CD4-positive, alpha-beta T cell treated with Interleukin-4 for 4 hours (primary cell): ENCODE measurements at places on chromosomes 7 and 10.
A peak's percentile ranks its signal among the peaks of the same experiment; 100 is the strongest.

- peak; percentile 70 for DNase-seq
Measured at GRCh38 chr7:92641921-92642511, 51.8 kb upstream of the FAM133B start.

- no peak for DNase-seq
Measured at GRCh38 chr7:132518102-132518838, 58.0 kb downstream of the PLXNA4 start.

GRCh38 chr10:114470956-114471905 lies 66.9 kb upstream of the AFAP1L2 start:
- DNase-seq: peak; percentile 77

DNA sequence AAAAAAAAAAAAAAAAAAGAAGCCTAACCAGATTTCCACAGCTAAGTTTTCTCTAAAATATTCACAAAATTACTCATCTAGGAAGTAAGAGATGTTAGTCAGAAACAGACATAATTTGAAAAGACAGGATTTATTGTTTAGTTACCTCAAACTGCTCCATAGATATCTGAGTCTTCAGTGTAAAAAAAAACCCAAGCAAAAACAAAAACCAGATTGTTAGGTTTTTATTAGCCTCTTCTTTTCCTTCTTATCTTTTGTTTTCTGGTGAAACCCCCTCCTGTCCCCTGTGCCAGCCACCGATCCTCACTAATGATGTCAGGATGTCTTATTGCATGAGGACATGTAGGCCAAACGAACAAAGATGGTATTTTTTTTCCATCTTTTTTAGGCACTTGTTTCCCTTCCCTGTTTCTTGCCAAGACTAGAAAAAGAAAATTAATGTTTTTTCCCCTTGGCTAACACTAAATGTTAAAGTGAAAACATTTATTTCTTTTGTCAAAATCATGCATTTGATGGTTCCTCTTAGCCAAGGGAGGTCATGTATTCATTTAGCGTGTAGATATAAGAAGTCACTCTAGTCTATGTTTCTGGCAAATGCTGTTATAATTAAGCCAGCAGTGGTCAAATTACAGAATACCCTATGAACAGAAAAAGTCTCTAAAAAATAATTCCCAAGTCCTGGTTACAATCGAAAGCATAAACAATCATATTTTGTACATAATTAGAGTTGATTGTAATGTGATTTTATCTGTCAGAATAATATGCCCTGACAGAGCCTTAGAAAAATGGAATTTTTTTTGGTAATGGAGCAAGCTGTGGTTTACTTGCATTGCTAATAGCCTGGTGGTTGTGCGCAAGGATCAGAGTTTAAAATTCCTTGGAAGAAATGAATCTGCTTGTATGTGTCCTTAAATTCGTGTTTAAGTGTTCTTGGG lies 702.4 kb upstream of the FZD8 start:
- no peak for DNase-seq

- DNase-seq: no peak
Measured at GRCh38 chr7:128360359-128360678, 1.2 kb downstream of the PRRT4 start.

- DNase-seq: no peak
Measured at GRCh38 chr7:99244939-99245338, 27.7 kb upstream of the MYH16 start.

GRCh38 chr7:151342811-151343210 lies 1.2 kb downstream of the NUB1 start:
- no peak for DNase-seq

DNA sequence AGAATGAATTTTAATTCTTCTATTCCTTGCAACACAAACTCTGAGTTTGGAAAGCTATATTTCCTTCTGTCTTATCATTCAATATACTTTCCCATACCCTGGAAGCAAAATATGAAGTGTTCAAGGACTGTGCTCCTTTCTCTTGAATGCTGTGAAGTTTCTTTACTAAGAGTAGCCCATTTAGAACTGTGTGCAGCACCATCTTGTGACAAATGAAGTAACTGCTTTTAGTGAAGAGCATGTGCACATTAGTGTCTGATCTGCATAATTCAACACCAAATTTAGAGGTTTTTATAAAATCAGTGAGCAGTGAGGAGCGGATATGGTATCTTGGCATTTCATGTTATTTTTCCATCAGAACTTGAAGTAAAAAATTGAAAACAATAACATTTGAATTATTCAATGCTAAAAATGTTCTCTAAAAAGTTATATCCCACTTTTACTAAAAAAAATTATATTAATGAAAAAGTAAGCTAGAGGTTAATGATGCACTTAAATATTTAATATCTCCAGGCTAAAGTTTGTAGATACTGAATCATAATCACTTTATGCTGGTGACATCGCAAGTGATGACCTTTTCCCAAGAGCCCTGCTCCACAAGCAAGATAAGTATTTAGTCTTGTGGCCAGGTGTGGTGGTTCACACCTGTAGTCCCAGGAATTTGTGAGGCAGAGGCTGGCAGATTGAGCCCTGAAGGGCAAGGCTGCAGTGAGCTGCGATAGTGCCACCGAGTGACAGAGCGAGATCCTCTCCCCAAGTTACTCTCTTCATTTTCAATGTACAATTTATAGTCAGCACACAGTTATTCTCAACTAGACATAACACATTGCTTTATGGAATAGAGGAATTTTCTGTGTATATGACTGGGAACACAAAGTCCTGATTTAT lies 108.8 kb upstream of the PCLO start:
- DNase-seq: no peak

DNA sequence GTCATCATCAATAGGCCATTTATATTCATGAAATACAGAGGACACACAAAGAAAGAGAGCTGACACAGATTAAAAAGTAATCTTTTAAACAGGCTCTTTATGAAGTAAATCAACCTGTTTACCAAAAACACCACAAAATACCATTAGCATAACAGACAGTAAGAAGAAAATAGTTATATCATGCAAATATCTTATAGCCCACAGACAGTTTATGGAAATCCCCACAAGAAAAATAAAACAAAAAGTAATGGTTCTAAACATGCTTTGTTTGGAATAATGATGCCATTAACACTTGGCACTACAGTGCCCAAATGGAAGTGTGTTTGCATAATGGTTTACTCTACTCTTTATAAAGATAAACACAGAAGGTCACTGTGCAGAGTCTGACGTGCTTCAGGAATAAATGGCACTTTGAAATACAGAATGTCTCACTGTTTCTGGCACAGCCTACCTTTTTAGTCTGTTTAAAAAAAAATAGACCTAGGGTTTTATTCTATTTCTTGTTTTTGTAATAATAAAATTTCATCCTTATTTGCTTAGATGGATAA lies 30.1 kb downstream of the SEMA3D start:
- DNase-seq: no peak
